Esophagus squamous epithelium (tissue), 5 donors: ENCODE measurements at places on chromosomes 12 and 14.
A peak's percentile ranks its signal among the peaks of the same experiment; 100 is the strongest.

GRCh38 chr12:77888611-77889010, 57.9 kb downstream of the NAV3 start:
- H3K27me3 ChIP-seq = no peaks in the 10 kb centered on the region
- no peak overlapping the region for H3K4me3 ChIP-seq
- no peaks in the 10 kb centered on the region for H3K36me3 ChIP-seq
- DNase-seq = no peak
- H3K4me1 ChIP-seq = no peaks in the 10 kb centered on the region
- no peak overlapping the region for H3K27ac ChIP-seq

DNA sequence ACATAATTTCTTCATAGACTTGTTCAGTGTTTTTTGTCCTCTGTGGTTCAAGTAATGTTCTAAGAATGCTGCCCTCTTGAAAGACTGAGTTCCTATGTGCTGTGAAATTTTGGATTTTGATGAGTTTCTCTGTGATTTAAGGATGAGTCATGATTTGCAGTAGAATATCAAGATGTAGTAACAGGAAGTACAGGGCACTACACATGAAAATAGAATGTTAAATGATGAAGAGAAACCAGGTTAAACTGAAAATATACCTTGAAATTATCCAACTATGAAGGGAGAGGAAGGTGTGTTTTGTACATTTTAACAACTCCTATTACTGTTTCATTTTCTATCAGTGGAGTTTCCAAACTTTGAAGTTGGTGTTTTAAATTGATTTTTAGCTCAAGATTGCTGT, 4.8 kb downstream of the ELK3 start:
- no peak overlapping the region for H3K4me3 ChIP-seq
- DNase-seq = no peak
- no peaks in the 10 kb centered on the region for H3K27me3 ChIP-seq
- H3K4me1 ChIP-seq = peaks cover 65% of the 10 kb centered on the region

- no peaks in the 10 kb centered on the region for H3K27me3 ChIP-seq
- no peak for DNase-seq
- H3K27ac ChIP-seq = no peak overlapping the region
- H3K4me3 ChIP-seq = no peak overlapping the region
These were observed 1318.9 kb downstream of the AACS start for GRCh38 chr12:126384026-126384564.

DNA sequence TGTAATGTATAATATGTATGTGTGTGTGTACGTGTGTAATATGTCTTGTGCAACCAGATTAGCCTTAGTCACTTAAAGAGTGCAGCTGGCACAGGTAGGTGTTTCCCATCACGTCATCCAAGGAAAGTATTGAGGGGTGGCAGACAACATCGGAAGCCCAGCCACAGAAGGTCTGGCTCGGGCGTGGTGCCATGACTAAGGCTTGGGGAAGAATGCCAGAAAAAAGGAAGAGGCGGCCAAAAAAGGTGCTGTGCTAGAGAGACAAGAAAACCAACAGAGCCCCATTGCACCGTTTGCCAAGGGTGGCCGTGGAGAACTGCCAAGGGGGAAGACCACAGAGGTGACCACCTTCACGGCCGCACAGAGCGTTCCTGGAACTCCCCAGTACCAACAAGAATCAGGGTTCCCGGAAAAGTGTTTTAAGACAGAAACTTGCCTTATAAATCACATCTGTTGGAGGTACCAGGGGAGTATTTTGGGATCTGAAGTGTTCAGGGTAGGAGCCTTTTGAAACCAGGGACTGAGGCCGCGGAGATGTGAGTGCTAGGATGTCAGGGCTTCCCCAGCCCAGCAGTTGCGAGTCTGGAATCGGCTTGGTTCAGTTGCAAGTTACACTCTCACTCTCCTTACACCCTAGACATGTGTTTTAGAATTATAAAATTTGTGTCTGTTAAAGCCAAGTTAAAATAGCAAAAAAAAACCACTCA, 131.2 kb upstream of the DYRK2 start:
- peak overlapping the region; percentile 14 for H3K27ac ChIP-seq
- DNase-seq = no peak
- no peaks in the 10 kb centered on the region for H3K36me3 ChIP-seq
- no peak overlapping the region for H3K4me3 ChIP-seq
- H3K4me1 ChIP-seq = peaks cover 3% of the 10 kb centered on the region

DNA sequence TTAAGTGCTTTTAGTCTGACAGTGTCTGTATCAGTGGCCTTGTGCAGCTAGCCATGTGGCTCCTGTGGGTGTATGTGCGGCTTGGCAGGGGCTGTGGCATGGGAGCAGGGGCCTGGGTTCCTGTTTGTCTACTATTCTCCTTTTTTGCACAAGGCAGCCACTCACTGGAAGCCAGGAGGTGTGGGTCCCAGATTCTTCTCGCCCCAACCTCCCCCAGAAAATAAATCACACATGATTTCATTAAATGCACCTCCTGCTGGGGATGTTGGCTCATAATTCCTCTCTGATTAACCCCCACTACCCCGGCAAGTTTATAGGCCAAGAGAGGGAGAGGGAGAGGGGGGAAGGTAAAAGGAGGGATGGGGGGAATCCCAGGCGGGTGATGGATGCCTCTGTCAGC, 17.6 kb downstream of the CALCOCO1 start:
- peaks cover 37% of the 10 kb centered on the region for H3K36me3 ChIP-seq
- DNase-seq = no peak
- H3K4me1 ChIP-seq = no peaks in the 10 kb centered on the region
- H3K27ac ChIP-seq = no peak overlapping the region
- H3K27me3 ChIP-seq = no peaks in the 10 kb centered on the region
